ENCODE measurements at places on chromosomes 16 and 17.

- DNase-seq = no peak
Observed at GRCh38 chr17:45077643-45078042, 16.5 kb downstream of the NMT1 start.

- DNase-seq = no peak
Observed at GRCh38 chr17:4409659-4410058, 24.1 kb upstream of the SPNS3 start.

GRCh38 chr16:49697631-49698452, 158.1 kb downstream of the ZNF423 start:
- no peak for DNase-seq

GRCh38 chr17:72463287-72464102, 342.7 kb downstream of the SOX9 start:
- DNase-seq = no peak

DNA sequence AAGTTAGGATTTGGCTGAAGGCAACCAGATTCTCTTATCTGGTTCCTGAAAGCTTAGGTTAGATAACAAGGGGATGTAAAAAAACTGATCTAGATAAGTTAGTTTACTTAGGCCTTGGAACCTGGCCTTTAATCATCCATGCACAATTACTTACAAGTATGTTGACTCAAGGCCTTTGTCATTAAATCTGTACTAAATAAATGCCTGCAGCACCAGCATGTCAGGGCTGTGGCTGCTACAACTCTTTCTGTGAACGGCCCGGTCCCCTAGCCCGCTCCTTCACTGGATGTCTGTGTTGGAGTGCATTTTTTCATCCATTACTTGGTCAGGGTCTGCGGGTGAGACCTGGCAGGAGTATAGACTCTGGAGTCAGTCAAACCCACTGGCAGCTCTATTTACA, 48.4 kb upstream of the ALDH3A1 start:
- no peak for DNase-seq

DNA sequence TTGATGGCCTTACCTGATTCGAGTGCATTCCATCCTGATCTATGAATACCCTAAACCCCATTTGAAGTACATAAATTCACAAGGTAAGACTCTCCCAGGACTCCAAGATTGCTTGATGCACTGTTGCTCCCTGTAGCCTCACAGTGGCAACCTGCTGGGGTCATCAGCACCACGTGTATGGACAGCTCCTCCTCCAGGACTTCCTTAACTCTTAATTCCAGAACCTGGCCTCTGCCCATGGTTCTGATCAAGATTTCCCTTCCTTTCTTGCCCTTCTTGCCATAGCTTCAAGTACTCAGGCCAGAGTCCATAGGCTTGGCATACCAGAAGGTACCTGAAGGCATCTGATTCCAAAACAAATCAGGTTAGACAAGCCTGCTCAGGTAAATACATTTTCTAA, 34.0 kb upstream of the NLK start:
- no peak for DNase-seq

DNA sequence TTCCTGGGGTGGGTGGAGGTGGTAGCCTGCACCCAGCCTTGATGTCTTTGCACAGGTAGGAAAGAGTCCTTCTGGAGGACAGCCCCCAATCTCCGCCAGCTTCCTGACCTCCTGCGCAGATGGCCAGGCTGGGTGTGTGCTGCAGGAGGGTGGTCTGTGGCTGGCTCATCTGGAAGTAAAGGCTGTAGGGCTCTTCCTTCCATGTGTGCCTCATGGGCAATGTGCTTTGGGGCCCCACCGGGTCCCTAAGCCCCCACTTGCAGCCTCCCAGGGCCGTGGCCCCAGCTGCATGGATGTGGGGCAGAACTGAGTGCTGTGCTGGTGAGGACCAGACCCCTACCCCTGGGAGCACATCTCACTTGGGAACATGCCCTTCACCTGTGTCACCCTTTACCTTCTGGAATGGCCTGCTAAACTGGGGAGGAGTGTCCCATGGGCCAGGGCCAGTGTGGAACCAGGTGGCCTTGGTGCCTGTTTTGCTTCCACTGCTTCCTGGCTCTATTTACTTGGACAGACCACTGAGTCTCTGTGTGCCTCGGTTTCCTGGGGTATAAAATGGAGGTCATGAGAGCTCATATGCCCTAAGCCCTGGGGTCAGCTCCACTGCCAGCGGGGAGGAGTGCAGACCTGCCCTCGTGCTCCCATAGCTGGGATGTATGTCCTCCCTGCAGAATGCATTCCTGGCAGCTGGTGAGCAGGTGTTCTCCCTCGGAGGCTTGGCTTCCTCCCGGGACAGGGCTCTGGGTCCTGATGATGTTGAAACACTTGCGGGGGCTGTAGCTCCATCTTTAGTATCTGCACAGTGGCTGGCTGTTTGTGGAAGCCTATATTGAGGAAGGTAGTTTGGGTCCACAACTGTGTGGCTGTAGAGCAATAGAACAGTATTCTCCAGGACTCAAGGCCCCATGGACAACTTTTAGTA, 18.0 kb downstream of the MPRIP start:
- DNase-seq = no peak

- DNase-seq = no peak
Observed at GRCh38 chr16:88382491-88383400, at the start of gene ZNF469. Gene ZNF469 (plus strand): TSS chr16:88382959. CDS start chr16:88427471, 44,512 bp downstream.

DNA sequence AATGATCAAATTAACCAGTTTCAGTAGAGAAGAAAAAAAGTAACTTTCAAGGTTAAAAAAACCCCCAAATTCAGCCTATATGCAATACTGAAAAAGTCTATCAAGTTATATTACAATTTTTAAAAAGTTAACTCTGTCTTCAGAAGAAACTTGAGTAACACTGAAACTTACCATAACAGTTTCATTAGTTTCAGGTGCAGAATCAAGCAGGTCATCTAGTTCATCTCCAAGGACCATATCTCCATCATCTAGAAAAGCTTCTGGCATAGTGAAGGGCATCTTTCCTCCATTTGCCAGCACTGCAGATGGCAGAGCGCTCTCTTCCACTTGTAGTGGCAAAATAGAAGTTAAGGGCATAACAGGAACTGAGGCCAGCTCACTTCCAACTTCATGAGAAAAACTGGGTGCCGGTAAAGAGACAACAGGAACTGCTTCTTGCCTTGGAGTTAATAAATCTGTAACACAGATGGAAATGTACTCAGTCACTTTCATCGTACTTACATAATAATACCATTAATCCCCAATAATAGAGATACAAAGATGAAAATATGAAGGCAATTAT, 22.9 kb downstream of the ZC3H7A start:
- no peak for DNase-seq

DNA sequence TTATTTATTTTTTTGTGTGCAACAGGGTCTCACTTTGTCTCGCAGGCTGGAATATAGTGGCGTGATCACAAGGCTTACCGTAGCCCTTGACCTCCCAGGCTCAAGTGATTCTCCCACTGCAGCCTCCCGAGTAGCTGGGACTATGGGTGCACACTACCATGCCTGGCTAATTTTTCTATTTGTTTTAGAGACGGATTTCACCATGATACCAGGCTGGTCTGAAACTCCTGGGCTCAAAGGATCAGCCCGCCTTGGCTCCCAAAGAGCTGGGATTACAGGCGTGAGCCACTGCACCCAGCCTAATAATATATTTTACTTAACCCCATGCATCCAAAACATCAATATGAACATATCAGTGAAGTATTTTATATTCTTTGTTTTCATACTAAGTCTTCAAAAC, 2.0 kb downstream of the CCDC200 start:
- DNase-seq = no peak

DNA sequence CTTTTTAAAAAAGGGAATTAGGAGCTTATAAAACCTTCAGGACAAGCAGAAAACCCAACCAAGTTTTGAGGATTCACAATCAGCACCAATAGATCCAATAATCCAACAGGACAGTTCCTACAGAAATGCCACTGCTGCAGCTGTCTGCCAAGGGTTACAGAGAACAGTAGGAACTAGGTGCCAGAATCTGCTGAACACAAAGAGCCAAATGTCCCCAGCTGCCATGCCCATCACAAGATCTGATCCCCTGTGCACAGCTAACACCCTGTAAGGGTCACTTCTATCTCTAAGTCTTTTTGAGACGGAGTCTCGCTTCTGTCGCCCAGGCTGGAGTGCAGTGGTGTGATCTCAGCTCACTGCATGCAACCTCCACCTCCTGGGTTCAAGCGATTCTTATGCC, 262.3 kb downstream of the STX8 start:
- no peak for DNase-seq

- no peak for DNase-seq
Observed at GRCh38 chr16:30786115-30786935, 680 bp downstream of the ZNF629 start.

DNA sequence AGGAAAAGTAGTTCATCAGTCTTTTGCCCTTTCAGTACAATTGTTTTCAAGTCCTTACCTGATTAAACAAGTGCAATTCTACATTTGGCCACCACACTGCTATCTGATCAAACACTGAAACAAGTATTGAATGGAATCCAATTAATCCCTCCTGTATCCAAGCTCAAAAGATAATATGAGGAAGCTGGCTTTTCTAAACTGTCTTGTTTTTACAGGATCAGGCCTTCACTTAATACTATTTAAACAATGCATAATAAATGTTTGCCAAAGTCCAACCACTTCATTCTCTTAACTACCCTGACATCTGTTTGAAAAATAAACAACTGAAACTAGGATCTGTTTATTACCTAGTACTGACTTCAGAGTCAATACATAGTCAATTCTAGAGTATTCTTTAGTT, 131.6 kb downstream of the MRTFB start:
- DNase-seq = no peak

DNA sequence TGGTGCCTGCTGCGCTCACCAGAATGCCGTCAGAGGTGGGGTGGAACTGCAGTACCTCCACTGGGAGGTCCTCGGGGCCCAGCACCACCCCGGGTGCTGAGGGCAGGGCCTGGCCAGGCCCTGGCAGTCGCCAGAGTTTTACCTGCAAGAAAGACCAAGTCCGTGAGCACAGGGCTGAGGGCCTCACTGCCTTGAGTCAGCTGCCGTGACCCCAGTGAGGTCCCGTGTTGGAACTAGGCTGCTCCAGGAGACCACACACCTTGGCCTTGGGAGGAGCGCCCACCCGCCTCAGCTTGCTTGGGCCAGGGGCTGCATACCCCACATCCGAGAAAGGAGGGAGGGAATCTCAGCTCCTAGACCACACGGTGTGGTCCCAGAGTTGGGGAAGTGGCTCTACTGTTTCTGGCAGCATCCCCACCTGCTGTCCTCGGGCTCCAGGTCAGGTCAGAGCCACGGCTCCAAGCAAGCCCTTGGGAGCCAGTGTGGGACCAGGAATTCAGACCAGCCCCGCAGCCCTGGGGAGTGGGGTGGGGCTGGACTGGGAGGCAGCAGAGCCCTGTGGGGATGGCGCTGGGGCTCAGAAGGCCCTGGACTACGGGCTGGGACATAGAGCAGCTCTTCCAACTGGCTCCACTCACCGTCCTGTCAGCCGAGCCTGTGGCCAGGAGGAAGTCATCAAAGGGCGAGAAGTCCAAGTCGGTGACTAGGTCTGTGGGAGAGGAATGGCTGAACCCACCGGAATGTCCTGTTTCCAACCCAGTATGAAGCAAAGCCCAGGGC, 8.7 kb downstream of the CORO7 start:
- no peak for DNase-seq
